ENCODE measurements at places on chromosomes 6 and 20.

- DNase-seq = no peak
These were observed 67.6 kb upstream of the SLC22A23 start for GRCh38 chr6:3524456-3524855.

- no peak for DNase-seq
These were observed 31.2 kb downstream of the RREB1 start for GRCh38 chr6:7138921-7139358.

GRCh38 chr20:1291191-1291741 lies 25.2 kb downstream of the SNPH start:
- DNase-seq = peak; percentile 56

DNA sequence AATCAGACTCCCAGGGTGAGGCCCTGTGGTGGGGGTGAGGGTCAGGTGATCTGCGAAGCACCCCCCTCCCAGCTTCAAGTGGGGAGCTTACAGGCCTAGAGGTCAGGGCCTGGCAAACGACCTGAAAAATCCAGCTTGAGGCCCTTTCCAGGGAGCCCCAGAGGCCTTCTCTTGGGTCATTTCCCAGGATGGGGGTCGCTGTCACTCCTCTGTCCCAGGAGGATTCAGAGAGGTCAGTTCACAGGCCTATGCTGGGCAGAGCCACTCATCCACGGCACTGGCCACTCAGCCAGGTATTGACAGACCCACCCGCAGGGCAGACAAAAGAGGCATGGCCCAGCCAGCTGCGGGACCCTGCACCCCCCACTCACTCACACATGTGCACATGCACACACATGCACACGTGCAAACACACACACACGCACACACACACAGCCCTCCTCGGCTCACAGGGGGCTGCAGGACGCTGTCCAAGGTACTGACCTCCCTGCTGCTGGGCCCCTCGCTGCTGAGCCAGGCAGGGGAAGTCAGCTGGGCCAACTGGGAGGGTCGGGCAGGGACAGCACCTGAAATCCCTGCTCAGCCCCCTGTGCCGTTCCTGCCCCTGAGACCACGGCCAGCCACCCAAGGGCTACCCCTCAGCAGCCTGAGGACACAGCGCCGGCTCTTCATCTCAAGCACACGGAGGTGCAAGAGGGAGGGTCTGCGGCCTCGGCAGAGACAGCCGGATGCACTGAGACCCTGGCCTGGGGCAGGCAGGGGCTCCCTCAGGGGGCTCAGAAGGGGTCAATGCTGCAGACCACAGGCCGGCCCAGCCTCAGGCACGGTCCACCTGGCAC lies 113.8 kb downstream of the TAF4 start:
- DNase-seq = peak; percentile 48

- DNase-seq = peak; percentile 78
These were observed 203.7 kb downstream of the NFATC2 start for GRCh38 chr20:51338692-51339440.

Measured in choroid plexus epithelial cell (primary cell).